ENCODE measurements at places on chromosomes 12 and 14.

DNA sequence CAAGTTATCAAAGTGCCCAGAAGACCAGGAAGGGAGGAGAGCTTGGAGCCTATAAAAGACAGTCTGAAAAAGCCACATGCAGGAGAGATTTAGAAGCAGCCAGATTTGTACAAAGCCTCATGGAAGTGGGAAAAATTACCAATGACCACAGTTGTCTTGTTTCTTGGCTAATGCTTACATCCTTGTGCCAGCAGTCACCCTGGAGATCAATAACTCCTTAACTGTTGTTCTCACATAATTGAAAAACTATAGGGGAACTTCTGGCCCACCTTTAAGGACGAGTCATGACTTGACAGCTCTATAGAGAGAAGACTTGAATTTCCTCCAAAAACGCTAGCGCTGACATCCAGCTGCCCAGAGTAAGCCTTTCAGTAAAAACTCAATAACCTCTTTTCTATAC, 313.1 kb downstream of the GALC start:
- no peak for DNase-seq

GRCh38 chr12:15346488-15346887, 24.2 kb downstream of the PTPRO start:
- DNase-seq = no peak

GRCh38 chr14:92464156-92464555, 49.4 kb upstream of the RIN3 start:
- no peak for DNase-seq

DNA sequence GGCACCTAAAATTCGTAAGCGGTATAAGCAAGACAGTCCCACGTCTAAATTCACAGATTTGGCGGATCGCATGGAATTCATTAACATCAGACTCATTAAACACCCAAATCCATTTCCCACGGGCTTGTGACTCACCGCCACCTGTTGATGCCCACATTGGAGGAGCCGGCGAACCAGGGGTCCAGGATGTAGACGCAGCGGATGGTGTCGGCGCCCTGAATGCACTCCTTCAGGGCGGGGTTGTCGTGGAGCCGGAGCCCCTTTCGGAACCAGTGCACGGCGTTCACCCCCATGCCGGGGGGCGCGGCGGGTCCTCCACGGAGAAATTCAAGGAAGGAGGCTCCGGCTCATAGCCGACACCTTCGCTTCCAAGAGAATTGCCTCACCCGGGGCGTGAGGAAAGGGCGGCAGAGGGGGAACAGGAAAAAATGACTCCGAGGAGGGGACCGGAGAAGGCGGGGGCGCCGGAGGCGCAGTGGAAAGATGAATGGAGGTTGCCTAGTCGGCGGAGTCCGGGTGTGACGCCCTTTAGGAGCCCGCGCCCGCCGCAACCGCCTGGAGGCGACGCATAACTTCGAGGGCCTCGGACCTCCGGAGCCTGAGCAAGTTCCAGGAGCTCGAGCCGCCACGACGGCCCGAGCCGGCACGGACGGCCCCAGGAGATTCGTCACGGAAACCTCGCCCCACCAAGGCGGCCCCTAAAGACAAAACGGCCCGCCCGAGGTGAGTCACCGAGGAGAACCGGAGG, 506 bp downstream of the CRY1 start:
- no peak for DNase-seq

DNA sequence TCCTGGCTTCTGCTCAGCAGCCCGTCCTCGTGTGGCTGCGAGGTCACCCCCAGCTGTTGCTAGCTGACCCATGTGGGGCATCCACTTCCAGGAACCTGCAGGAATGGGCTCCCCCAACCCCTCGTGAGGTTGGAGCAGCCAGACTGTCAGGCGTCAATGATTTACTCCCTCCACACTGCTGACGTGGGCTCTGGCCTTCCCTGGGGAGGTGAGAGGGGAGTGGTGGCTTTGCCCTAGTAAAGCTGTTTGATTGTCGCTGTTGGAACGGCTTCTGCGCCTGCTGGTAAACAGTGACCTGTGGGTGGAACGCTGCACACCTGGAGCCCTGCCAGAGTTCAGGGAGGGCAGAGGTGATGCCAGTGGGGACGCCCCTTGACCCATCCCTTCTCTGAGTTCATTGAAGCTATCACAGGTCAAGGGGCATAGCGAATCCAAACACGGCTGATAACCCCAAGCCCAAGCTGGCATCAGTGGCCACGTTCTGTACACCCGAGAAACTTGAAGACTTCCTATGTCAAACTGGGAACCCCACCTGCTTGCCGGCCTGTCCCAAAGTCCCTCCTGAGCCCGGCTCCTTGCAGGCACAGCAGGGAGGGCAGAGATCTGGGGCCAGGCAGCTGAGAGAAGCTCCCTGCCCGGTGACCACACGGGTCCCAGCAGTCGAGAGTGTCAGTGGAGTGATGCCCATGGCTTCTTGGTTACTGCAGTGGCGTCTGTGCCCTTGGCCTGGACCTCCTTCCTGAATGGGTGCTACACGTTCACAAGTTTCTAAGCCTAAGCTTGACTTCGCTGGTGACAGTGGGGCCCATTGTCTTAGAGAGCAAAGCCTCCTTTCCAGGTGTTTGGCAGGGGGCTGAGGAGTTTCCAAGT, 2.7 kb downstream of the ASPG start:
- DNase-seq = no peak

GRCh38 chr12:119327471-119327870, 7.1 kb upstream of the CCDC60 start:
- DNase-seq = no peak

DNA sequence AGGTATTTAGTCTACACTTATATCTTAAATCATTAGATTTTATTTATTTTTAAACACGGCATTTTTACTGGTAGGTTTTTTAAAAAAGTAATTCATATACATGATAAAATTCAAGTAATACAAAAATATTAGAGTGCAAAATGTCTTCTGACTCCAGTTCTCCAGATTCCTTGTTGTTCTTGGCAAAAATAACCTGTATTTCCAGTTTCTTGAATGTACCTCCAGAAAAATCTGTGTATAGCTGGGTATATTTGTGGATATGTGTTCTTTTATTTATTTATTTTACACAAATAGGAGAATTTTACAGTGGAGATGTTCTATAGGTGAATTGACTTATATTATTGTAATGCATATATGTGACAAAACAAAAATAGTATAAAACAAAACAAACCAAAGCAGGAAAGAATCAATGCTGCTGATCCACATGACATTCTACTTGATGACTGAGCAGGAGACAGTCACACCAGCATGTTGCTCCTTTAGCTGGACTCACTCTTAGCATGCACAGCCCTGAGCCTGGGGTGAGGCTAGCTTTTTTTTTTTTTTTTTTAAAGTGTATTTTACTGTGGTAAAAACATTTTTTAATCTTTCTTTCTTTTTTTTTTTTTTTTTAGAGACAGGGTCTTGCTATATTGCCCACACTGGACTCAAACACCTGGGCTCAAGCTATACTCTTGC, 42.2 kb upstream of the SLC38A2 start:
- no peak for DNase-seq

DNA sequence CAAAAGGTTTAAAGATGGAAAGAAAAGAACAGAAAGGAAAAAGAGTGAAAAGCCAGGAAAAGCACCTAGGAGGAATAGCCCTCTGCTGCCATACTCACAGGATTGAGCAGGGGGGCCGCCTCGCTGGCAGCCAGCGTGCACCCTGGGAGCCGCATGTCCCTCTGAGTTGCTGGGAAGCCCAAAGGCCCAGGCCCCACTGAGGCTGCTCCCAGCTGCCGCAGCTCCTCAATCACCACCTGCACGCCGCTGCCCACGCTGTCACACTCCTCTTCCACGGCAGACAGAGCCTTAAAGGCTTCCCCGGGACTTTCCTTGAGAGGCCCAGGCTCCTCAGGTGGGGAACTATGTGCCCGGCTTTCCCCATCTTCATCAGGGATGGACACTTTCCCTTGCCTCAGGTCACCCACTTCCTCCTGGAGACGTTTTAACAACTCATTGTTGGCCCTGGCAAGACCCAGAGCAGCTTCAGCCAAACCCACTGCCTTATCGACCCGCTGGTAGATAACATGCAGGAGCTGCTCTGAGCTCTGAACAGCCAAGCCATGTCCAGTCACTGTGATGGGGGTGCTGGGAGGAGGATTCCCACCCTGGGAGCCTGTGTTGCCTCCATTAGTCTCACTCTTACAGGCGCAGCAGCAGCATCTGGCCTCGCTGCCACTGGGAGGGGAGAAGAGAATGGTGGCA, 11.5 kb downstream of the C14orf93 start:
- no peak for DNase-seq

- DNase-seq = no peak
These were observed 79.7 kb downstream of the EML1 start for GRCh38 chr14:99872786-99873440.

GRCh38 chr12:56469007-56469930, 891 bp downstream of the SPRYD4 start:
- DNase-seq = peak; percentile 9

- DNase-seq = no peak
These were observed 16.0 kb upstream of the TRAF3 start for GRCh38 chr14:102761206-102761605.

- DNase-seq = no peak
These were observed 75.0 kb downstream of the DIP2B start for GRCh38 chr12:50579757-50580267.

DNA sequence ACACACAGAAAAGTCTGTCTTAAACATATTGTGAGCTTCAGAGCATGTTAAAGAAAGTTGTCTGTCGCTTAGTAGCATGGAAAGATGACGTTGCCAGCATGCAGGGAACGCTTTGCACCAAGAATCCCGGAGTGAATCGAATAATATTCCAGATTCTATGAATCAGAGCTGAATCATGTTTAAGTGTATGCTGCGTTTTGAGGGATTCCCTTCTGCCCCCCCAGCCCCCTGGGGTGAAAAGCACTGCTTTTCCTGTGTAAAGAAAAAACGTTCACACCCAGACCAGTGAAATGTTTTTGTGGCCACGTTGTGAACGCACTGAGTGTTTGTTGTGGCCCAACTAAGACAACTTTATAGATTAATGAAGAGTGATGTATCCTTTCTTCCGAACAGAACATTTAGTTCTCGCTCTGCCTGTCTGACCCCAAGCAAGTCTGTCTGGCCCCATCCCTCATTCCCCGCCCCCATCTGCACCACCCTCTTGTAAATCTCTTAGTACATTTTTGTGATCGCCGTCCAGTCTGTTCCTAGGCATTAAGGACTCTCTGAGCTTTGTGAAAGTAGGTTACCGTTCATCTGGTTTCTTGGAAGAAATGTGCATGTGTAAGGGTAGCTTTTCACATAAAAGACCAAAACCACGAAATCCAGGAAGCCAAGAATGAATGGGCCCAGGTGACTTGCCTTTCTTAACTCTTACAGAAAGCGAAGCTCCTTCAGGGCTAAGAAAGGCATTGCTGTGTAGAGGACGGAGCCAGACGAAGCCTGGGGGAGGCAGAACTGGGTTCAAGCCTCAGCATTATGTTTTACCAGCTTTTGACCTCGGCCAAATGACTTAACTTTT, 103.0 kb downstream of the SAMD4A start:
- DNase-seq = no peak

- DNase-seq = no peak
These were observed 29.6 kb downstream of the SMUG1 start for GRCh38 chr12:54159140-54159539.

- DNase-seq = peak; percentile 7
These were observed 760 bp downstream of the ACTN1 start for GRCh38 chr14:68978172-68978911.
